Effector memory CD4-positive, alpha-beta T cell (primary cell): ENCODE measurements at places on chromosomes 13 and 19.

DNA sequence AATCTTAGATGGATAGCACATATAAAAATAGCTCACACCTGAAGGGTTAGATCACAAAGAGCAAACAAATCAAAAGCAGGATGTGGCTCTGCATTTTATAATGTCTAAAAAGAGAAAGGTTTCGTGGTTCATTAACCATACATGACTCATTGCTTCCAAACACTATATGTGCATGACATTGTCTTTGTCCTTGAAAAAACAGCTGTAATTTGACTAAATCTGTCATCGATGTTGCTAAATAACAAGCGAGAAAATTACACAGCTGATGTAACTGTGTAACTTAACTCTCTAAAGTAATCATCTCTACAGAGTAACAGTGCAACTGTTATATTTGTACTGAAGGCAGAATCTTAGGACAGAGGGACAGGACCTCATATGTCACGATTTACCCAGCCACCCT lies 383.1 kb upstream of the GPC6 start:
- DNase-seq, result no peak

GRCh38 chr19:30606114-30607050 lies 234.2 kb downstream of the ZNF536 start:
- DNase-seq, result no peak

GRCh38 chr13:111846391-111847159 lies 220.4 kb upstream of the SOX1 start:
- no peak for DNase-seq

- no peak for DNase-seq
Measured at GRCh38 chr19:15437355-15438123, 12.2 kb downstream of the WIZ start.

GRCh38 chr13:46088821-46089562 lies 15.8 kb downstream of the CPB2 start:
- DNase-seq, result no peak

DNA sequence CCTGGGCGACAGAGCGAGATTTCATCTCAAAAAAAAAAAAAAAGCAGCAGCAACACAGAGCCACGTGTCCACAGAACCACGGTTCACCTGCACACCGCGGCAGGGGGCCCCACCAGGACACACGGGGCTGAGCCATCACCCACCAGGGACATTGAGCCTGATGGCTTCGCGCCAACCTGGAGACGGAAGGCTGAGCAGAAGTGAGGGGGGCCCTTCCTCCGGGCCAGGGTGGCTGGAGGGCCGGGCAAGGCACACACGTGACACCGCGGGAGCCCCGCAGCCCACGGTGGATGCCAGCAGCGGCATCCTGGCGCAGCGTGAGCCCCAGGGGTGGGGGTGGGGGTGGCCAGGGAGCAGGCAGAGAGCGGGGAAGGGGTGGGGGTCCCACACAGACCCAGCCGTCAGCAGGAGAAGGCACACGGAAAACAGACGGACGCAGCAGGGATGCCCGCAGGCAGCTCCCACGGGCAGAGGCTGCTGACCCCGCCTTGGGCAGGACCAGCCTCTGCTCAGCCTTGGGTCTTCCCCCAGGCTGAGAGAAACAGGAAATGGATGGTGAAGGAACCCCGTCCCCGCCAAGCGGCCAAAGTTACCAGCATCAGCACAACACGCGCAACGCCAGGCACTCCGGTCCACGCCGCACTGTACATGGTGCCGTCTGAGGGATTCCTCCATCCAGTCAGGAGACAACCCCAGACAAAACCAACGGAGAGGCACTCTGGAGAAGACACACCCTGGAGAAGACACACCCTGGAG lies 33.6 kb downstream of the SBNO2 start:
- no peak for DNase-seq

GRCh38 chr13:40389081-40389641 lies 277.3 kb downstream of the FOXO1 start:
- DNase-seq, result no peak

GRCh38 chr13:77860507-77860981 lies 58.1 kb downstream of the EDNRB start:
- DNase-seq, result no peak

DNA sequence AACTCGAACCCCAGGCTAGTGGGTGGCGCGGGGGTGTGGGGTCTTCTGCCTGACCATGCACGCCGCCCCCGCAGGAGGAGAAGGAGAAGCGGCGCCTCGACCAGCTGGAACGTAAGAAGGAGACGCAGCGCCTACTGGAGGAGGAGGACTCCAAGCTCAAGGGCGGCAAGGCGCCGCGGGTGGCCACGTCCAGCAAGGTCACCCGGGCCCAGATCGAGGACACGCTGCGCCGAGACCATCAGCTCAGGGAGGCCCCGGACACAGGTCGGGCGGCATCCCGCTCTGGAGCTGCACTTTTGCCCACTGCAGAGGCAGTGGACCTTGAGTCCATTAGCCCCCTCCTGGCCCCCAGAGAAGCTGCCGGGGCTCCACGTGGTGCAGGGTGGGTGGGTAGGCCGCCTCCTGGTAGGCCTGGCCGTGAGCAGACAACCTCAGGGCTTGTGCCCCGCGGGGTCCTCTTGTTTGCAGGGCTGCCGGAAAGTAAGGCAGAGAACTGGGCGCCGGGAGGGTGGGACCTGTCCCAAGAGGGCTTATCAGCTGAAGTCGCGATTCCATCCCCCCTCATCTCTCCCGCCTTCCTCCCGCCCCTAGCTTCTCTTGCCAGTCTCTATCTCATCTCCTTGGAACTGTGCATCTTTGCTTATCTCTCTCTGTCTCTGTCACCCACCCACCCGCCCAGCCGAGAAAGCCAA lies 9.9 kb downstream of the CCDC124 start:
- DNase-seq, result no peak

GRCh38 chr13:58369936-58370335 lies 738.4 kb downstream of the PCDH17 start:
- no peak for DNase-seq

DNA sequence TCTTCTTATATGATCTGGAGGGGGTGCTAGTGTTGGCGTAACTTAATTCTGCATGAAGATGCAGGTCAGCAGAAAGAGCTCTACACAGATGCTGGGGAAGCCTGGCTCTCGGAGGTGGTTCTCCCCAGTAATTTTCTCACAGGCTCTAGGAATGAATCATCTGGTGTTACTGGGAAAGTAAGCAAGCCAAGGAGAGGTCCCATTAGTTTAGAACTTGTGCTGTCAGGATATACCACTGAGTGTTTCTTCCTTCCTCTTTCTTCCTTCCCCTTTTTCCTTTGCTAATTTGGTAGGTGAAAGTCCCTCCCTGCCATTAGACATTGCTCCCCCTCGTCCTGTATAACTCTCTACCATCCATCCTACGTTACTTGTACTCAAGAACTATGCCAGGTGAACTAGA lies 68.3 kb downstream of the ATP8A2 start:
- no peak for DNase-seq

DNA sequence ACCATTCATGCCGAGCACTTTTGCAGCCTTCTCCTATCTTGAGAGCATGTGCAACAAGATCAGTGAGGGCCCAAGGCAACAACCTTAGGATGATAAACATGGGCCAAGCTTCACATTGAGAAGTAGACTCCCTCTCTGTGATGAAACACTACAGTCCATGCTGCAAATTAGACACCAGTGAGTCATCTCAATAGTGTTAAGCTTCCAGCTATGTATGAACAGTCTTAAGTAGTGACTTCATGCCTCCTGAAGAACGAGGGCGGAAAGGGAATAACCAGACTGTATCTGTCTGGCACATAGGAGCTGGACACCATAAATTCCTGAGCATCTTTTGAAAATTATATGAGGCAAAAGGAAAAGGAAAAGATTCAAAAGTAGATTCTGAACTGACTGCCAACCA lies 309.9 kb upstream of the SLITRK1 start:
- no peak for DNase-seq

DNA sequence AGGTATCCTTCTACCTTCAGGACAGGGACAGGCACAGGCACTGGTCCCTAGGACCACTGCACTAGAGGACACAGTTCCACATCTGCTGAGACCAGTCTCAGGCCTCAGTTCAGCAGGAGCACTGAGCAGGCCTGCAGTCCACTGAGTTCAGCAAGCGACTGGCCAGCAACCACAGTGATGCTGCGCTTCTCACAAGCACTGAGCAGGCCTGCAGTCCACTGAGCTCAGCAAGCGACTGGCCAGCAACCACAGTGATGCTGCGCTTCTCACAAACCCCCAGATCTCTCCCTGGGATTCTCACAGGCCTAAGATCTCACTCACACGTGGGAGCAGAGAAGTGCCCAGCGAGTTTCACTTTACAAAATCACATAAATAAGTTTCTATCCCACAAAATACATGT lies 140.6 kb downstream of the IRS2 start:
- DNase-seq, result no peak

- DNase-seq, result no peak
Measured at GRCh38 chr19:40705362-40705651, 11.4 kb downstream of the COQ8B start.

DNA sequence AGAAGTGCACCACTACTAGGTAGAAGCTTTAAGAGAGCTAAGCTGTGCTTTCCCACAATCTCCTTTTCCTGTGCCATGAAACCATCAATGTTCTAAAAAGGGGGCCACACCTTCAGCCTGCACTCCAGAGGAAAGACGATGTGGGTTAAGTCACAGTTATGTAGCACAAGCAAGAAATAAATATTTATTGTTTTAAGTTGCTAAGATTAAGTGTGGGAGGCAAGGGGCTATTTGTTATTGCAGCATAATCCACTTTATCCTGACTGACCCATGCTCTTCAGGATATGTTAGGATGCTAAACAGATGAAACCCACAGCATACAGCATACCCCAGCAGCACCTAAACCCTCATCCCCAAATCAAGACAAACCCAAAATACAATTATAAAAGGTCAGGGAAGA lies 64.7 kb downstream of the MBD3L2B start:
- DNase-seq, result no peak

- DNase-seq, result no peak
Measured at GRCh38 chr19:34731964-34732363, 2.1 kb upstream of the ZNF181 start.

GRCh38 chr13:90882551-90882950 lies 464.9 kb upstream of the MIR17HG start:
- no peak for DNase-seq

- no peak for DNase-seq
Measured at GRCh38 chr13:29733147-29733611, 117.2 kb downstream of the UBL3 start.

DNA sequence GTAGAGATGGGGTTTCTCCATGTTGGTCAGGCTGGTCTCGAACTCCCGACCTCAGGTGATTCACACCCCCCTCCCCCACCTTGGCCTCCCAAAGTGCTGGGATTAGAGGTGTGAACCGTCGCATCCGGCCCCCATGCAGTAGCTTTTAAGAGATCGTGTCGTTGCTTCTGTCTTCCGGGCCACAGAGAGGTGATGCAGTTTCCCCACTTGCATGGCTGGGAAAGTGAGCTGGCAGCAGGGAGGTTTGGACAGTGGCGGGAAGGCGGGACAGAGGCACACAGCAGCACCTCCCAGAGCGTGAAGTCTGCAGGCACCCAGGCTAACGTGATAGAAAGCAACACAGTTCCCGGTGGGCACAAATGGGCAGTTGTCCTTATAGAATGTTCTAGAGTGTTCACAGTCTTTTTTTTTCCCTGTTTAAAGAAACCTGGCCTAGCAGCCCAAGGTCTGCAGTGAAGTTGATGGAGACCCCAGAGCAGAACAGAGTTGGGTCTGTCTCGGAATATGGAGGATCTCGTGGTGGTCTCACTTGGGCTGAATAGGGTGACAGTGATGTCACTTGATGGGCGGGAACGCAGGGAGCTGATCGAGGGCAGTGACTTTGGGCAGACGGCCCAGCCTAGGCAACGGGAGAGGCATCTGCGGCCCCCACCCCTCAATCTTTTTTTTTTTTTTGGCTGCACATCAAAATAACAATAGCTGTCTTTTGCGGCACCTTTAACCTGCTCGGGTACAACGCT lies 4.9 kb downstream of the UHRF1 start:
- peak; percentile 4 for DNase-seq

GRCh38 chr19:54959840-54960239 lies 6.3 kb upstream of the NLRP2 start:
- no peak for DNase-seq

- DNase-seq, result no peak
Measured at GRCh38 chr13:41001695-41002094, 17.4 kb downstream of the ELF1 start.

DNA sequence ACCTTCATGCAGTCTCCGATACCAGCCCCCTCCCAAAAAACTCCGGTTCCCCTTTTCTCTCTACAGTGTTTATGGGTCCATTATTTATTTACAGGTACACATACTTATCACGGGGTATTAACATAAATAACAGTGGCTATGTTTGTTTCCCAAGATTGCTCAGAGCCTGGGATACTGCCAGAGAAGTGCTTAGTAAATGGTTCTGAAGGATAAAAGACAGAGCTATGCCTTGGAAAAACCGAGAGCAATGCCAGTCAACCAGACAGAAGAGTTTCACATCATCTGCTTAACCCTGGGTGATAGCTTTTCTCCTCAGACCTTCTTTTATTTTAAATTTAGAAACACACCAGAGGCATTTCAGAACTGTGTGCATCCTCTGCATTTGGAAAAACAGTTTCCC lies 61.3 kb downstream of the NUFIP1 start:
- no peak for DNase-seq

- DNase-seq, result no peak
Measured at GRCh38 chr13:23703246-23703860, 133.1 kb downstream of the TNFRSF19 start.

GRCh38 chr19:10852098-10852800 lies 4.0 kb downstream of the C19orf38 start:
- DNase-seq, result no peak

GRCh38 chr13:113722921-113723320 lies 36.1 kb upstream of the TMEM255B start:
- no peak for DNase-seq

DNA sequence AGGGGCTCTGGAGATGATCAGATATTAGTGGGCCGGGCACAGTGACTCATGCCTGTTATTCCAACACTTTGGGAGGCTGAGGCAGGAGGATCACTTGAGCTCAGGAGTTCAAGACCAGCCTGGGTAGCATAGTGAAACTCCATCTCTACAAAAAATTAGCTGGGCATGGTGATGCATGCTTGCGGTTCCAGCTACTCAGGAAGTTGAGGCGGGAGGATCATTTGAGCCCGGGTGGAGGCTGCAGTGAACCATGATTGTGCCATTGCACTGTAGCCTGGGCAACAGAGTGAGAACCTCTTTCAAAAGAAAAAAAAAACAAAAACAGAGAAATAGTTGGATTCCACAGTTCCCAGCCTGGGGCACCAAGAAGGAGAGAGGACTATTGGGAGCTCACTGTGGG lies 17.9 kb upstream of the SHFL start:
- no peak for DNase-seq

DNA sequence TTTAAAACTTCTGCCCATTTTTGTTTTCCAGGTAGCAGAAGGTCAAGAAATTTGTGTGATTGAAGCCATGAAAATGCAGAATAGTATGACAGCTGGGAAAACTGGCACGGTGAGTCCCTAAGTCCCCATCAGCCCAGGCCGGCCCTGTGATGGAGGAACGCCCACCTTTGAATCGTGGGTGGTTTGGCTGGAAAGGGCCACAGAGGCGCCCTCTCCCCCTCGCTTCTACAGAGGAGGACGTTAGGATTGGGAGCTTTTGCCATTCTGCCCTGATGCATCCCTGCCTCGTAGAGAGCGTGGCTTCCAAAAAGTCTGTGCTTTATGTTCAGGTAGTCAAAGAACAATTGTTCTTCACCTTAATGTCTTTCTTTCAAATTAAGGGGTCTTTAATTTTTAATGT lies 60.9 kb downstream of the GGACT start:
- DNase-seq, result no peak
